ENCODE measurements at places on chromosomes 5 and 9.

GRCh38 chr5:150063638-150064037 is 22.7 kb downstream of the CSF1R start:
- DNase-seq, result no peak

- no peak for DNase-seq
Measured at GRCh38 chr9:130956636-130957450, 17.8 kb upstream of the FIBCD1 start.

DNA sequence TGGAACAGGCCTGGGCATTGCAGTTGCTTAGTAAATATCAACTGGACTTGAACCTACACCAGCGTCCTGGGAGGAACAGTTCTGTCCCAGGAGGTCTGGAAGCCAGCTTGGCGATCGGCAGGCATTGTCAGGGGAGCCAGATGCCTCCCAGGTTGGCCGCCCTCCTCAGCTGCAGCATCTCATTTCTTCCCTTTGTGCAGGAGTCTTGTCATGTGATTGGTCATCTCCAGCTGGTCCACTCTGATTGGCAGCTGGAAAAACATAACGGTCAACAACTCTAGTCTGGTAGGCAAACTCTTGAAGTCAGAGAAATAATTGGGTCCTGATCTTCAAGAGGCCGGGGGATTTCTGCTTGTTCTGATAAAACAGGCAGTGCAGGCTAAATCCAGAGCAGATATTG is 29.6 kb upstream of the NCS1 start:
- DNase-seq, result no peak

DNA sequence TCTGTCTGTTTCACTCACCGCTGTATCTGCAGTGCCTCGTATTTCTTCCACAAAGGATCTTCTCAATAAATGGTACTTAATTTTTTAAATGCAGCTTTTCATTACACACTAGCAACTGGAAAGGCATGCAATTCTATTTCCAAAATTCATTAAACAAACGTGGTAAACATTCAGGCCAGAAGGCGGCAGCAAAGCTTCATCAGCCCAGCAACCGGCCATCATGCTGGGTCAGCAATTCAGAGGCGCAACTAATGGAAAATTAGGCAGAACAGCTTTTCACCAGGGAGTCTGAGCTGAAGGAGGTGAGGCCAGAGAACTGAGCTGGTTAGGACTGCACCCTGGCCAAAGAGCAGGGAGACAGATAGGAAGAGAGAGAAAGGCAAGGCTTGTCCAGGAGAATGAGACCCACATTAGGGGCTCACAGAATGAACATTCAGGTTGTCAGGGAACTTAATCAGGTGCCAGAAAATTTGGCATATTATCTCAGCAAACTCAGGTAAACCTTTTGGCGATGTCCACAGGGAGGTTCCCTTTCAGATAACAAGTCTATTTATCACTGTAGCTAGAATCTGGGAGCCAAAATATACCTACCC is 17.7 kb upstream of the RNF180 start:
- DNase-seq, result no peak

GRCh38 chr9:113278840-113279239 is 3.4 kb downstream of the PRPF4 start:
- DNase-seq, result no peak

GRCh38 chr5:153321478-153321877 is 169.0 kb upstream of the GRIA1 start:
- no peak for DNase-seq

- no peak for DNase-seq
Measured at GRCh38 chr5:74534397-74535129, 106.0 kb downstream of the ENC1 start.

DNA sequence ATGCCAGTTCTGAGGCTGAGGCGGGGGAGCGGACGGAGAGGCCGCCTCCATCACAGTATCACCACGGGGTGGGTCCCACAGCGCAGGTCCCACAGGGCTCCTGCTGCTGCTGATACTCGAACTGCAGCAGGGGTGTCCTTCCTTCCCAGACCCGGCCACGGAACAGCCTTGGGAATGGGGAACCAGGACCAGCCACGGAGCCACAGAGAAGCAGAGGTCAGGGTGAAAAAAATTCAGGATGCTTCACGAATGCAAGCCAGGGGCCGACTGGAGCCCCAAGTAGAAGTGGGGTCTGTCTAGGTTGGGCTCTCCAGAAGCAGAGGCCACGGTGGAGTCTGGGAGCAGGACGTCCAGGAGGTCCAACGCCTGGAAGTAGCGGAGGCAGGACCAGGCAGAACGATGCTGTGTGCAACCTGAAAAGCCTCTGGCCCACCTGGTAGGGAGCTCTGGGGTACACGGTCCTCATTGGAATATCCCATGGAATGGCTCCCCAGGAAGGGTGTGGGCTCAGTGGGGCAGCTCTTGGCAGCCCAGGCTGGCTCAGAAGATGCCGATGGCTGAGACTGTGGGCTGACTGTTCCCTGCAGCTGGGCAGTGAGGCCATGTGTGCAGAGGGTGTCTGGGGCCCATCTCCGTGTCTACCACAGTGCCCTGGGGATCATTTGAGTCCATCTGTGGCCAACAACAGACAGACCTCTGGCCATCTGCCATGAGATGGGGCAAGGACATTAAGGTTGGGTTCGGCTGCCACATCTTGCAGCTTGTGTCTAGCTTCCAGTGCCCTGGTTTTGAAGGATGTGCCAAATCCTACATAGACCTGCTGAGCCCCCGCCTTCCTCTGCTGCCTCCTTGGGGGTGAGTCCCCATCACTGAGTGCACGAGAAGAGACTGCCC is 66.9 kb upstream of the FCN1 start:
- DNase-seq, result no peak

DNA sequence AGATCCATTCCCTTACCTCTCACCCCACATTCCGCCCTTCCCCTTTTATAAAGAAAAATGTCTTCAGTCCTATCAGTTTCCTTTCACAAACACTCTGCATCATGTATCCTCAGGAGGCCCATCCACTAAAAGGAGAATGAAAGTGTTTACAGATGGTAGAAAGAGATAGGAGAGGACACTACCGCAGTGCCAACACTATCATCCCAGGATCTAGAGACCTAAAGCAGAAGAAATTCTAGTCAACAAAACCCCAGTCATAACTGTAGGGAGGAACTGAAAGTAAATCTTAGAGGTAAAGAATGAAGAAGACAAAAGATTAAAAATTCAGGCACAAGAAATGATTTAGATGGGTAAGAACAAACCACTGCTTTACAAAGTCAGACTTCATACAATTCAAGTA is 114.1 kb downstream of the MLLT3 start:
- DNase-seq, result no peak

- no peak for DNase-seq
Measured at GRCh38 chr9:83537331-83538171, 650 bp downstream of the FRMD3 start.

GRCh38 chr5:158127536-158127935 is 268.6 kb upstream of the CLINT1 start:
- no peak for DNase-seq
